ENCODE measurements at places on chromosomes 1 and 21.

DNA sequence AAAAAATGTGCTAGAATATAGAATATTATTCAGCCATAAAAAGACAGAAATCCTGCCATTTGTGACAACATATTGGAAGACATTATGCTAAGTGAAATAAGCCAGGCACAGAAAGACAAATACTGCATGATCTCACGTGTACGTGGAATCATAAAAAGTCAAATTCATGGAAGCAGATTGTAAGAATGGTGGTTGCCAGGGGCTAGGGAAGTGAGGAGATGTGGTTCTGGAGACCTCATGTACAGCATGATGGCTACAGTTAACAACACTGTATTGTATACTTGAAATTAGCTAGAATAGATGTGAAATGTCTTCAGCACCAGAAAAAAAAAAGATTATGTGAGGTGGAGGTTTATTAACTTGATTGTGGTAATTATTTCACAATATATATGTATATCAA is 166.4 kb downstream of the ZZZ3 start:
- DNase-seq, result no peak

DNA sequence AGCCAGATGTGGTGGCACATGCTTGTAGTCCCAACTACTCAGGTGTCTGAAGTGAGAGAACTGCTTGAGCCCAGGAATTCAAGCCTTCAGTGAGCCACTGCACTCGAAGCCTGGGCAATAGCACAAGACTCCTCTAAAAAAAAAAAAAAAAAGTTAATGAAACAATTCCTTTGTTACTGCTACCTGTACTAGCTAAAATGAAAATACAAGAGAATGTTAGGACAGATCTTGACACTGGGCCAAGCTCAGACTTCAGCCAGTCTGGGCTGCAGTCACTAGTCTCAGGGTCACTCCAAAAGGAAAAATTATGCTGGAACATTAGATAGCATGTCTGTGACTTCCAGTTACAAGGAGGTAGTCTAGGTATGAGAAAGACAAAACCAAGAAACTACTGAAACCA is 56.5 kb downstream of the TRIM33 start:
- DNase-seq, result no peak

- DNase-seq, result no peak
These were observed 207.1 kb downstream of the ADGRL2 start for GRCh38 chr1:82007804-82008203.

- DNase-seq, result no peak
These were observed 8.0 kb upstream of the RLF start for GRCh38 chr1:40153073-40153770.

DNA sequence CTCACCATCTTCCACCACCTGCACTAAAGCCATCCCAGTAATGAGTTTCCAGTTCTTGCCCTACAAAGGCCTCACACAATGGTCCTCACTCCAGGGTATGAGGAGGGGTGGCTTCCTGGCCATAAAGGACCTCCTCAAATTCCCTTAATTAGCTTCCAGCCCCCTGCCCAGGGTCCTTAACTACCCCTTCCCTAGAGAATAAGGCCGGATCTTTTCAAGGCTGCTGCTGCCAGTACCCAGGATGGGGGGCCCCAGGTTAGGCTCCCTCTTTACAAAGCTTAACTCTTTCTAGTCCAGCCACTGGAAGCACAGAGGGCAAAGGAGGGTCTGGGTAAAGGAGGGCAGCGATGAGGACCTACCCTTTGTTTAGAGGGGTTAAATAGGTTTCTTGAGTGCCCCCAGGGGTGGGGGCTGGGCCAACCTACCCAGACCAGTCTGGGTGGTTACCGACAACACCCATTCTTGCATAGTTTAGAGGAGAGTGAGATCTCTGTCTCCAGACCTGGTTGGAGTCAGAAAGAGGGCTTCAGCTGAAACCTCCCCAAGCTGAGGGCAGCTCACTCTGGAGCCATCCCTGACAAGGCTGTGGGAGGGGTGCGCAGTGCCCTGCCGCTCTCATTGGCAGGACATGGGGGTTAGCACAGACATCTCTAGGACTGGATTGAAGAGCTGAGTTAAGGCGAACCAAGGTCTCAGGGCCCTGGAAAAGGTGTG is 7.1 kb downstream of the BLACAT1 start:
- no peak for DNase-seq

DNA sequence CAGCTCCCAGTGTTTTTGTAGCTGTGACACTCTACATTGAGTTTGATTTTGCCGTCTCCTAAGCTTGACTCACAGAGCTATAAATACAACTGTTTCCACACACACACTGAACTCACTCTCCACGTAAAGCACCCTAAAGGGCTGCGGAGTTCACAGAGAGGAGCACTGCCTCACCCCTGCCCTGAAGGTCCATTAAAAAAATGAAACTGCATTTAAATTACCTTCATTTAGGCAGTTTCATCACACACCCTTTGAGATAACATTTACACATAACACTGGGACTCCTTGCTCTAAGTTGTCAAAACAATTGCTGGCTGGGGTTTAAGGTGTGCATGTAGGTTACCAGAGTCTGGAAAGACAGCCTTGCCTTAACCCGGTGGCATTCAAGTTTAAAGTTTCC is 137.1 kb upstream of the MAGI3 start:
- DNase-seq, result no peak

DNA sequence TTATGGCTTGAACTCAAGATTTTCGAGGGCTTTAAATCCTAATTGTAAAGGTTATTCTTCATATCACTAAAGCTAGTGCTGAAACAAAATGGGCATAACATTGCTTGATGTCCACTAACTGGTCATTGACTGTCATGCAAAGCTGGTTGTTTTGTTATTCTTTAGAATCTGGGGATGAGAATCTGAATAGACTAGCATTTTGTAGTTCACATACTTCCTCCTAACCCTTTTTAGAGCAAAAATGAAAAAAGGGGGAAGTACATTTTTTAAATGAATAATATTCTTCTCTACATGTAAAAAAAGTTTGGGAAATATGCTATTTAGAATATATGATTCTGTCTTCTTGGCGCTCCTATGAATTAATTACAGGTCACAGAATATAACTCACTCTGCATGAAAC is 72.2 kb upstream of the HMCN1 start:
- DNase-seq, result no peak

- DNase-seq, result no peak
These were observed 28.2 kb downstream of the LAMC2 start for GRCh38 chr1:183214021-183214970.

GRCh38 chr1:16324456-16324890 is 27.8 kb downstream of the FBXO42 start:
- no peak for DNase-seq

GRCh38 chr1:183272390-183272848 is 86.4 kb downstream of the LAMC2 start:
- no peak for DNase-seq

GRCh38 chr21:40060083-40060677 is 192.9 kb downstream of the PCP4 start:
- no peak for DNase-seq

DNA sequence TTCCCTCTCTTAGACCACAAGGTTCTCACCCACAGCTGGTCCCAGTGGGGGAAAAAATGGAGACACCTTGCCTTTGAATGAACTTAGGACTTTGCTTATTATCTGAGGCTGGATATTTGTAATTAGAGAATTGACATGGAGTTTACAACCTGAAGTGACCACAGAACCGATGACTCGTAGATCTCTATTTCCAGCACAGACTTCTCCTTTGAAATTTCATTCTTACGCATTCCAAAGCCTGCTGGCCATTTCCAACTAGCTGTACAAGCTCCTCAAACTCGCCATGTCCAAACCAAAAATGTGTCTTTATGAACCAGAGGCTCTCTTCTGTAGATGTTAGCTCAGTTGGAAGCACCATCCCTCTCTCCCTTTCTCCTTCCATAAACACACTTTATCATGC is 12.0 kb downstream of the RAB7B start:
- DNase-seq, result no peak

DNA sequence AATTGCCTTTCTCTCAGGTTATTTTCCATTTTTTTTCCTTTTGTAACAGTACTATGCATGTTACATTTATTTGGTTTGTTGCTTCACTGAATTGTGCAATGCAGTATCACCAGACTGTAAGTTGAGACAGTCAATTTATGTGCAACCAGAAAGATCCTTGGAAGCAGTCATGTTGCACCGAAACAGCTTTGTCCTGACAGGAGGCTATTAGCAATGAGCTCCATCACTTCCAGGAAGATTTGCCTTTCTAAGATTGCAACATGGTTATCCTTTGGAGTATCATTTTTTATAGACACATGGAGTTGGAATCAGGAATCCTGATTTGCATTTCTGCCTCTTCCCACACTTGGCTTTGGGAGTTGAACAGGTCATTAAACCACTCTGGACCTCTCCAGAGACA is 84.5 kb upstream of the ST6GALNAC5 start:
- no peak for DNase-seq

DNA sequence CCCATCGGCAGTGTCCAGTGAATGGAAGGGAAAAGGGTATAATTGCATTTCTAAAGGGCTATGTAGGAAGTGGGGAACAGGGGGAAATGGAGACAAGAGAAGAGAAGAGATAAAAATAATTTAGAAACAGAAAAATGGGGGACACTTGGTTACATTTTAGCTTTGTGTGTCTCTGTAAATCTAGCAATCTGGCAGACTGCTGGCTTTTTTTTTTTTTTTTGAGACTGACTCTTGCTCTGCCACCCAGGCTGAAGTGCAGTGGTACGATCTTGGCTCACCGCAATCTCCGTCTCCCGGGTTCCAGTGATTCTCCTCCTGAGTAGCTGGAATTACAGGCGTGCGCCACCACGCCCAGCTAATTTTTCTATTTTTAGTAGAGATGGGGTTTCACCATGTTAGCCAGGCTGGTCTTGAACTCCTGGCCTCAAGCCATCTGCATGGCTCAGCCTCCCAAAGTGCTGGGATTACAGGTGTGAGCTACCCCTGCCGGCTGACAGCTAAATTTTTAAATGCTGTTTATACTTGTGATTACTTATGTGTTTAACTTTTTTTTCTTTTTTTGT is 53.4 kb downstream of the AGPAT3 start:
- DNase-seq, result no peak

GRCh38 chr1:25631750-25632485 is 15.3 kb downstream of the MAN1C1 start:
- DNase-seq, result peak; percentile 50

DNA sequence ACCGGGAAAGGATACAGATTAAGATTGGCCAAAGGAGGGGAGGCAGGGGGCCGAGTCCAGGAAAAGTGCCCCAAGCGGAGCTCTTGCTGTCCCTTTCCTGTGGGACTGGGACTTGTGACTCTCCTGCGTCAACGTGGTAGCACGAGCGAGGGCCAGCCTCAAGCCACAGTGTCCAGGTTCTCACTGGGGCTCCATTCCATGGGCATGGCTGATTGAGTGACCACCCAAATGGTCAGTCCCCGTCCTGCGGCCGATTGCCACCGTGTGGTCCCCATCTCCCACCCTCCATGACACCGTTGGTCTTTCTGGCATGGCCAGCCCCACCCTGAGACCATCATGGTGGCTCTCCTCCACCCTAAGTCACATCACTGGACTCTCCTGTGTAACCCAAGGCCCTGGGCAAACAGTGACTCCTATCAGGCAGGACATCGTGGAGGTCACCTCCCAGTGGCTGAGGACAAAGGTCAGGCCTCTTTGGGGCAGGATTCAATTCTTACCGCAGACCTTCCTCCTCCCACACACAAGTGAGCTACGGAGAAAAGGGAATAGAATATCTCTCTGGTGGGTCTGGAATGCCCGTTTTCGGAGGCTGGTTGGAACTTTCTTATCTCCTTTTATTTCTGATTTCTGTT is 8.9 kb upstream of the C1orf174 start:
- DNase-seq, result no peak

DNA sequence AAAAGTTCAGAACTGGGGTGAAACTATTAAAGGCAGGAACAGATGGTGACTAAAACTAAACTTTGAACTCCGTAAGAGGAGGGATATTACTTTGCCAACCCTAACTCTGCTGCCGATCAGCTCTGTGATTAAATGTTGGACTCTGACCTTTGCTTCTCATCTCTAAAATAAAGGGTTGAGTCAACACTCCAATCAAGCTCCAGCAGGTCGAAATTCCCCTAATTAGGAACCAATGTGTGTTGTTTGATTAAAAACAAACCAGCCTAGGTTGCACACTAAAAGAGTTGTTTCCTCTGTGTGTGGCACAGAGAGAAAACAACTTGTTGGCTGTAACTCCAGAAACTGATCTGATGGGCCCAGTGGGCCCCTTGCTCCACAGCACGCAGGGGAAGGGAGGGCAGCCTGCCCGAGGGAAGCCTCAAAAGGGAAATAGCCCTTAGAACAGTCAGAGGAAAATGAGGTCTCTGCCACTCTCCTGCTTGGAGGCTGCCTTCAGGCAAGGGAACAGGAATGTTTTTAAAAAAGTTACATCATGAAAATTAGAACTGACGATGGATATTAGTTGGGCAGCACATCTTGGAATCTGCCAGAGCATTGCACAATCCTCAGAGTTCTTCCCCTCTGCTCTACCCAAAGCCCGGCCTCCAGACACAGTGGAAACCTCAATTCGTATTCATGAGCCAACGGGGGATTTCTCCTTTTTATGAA is 69.3 kb downstream of the KCTD3 start:
- DNase-seq, result no peak

DNA sequence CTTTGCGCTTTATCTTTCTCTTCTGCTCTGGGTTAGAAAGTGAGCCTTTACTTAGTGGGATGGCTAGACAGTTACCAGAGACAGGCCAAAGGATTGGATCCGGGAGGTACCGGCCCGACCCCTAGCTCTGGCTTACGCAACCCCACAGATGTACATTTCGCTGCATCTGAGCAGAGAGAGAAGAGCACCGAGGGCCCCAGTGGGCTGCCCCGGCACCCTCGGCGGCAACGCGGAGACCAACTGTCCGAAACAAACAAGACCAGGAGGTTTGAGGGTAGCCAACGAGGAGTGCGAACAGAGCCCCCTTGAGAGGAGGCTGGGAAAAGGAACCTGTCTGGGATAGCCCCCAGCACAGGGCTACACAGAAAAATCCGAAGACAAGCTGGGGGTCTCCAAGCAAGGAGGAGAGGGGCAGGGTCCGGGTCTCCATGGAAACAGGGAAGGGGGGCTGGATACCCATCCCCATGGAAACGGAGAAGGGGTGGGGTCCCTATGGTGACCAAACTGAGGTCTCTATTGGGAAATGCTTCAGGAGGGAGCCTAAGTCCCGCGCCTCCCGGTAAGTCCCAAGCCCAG is 373 bp downstream of the MTF1 start:
- DNase-seq, result peak; percentile 62

DNA sequence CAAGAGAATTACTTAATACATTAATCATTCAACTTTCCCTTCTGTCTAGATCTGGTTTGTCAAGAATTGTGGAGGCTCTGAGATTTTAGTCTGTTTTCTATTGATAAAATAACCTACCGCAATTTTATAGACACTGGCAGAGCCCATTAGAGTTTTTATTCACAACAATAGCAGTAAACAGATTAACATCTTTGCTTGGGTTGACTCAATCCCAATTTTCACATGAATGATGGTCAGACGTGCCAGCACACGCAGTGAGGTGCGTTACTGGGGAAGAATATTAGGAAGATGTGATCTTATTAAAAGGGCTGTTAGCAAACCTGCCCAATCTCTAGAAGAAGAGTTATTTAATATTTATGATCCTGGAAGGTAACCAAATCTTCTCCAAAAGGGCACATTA is 736.6 kb downstream of the MRPL39 start:
- DNase-seq, result no peak

DNA sequence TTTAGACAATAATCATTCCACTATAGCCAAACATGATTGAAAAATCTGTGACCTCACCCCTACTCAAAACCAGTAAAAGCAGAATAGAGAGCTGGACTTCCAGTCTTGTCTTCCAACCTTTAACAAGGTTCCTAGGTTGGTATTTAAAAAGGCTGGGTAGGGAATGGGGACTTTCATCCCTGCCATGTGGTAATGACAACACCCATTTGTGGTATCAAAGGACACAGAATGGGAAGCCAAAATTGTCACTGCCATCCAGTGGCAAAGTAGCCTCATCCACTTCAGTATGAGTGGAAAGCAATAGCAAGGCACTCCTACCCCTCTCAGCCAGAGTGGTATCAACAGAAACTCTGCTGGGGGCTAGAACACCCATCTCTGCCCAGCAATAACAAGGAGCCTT is 33.9 kb downstream of the UCHL5 start:
- DNase-seq, result no peak
